ENCODE measurements at places on chromosomes 11 and 22.

DNA sequence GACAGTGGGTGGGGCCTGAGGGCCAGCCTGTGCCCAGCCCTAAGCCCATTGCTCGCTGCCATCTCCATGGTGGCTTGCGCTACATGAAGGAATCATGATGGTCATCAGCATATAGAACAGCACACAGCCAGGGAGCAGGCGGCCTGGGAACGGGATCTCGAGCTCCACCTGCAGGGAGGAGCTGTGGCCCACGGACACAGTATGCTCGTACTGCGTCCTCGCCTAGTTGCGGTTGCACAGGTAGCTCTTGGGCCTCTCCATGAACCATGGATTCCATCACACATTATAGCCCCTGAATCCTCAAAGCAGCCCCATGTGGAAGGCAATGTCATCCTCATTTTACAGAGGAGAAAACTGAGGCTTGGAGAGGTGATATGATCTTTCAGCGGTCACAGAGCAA, 15.1 kb downstream of the SEC14L4 start:
- DNase-seq, result no peak

- no peak for DNase-seq
Observed at GRCh38 chr22:41040483-41040882, 51.9 kb upstream of the EP300 start.

- no peak for DNase-seq
Observed at GRCh38 chr11:69305885-69306540, 12.1 kb downstream of the MYEOV start.

GRCh38 chr11:66586136-66586535, 6.7 kb downstream of the CCDC87 start:
- DNase-seq, result no peak

DNA sequence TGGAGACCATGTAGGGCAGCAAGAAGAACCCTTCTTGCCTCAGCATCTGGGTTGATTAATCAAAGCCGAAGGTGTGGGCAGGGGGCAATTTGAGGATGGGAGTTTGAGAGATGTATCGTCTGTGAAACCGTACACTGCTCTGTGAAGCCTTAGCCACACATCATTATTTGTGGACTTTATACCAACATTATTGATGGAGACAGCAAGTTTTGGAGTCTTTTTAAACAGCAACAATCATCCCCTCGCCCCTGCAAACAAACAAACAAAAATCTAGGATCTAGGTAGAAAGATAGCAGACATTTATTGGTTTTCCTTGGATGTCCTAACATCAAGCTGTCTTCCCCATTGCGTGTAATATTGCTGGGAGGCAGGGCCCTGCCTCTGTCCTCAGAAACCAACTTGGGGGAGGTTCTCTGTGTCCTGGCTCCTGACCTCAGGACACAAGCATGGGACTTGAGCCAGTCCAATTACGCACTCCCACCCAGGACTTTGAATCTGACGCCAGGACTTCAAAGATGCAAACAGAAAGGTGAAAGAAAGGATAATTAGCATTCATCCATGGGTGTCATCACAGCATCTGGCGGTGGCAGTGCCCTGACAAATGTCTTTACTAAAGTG, 61.6 kb upstream of the PLET1 start:
- no peak for DNase-seq

GRCh38 chr11:83711106-83711527, 424.9 kb upstream of the CCDC90B start:
- DNase-seq, result no peak

- DNase-seq, result no peak
Observed at GRCh38 chr22:48475661-48476345, 1351.9 kb downstream of the BRD1 start.

DNA sequence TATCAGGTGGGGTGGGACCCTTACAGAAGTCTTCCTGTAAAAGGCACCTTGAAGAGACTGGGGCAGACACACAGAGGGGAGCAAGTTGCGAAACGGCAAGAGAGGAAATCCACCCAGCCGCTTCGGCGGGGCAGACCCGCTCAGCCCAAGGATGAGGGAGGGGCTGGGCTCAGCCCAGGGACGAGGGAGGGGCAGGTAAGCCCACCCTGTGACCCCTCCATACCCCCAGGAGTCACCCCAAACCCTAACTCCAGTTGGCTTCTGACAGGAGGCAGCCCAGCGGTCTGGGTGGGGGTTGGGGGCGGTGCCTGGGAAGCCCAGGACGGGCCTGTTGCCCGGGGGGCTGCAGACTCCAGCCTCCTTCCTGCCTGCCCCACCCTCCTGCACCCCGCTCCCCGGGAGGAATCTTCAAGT, 965 bp downstream of the OSBPL5 start:
- DNase-seq, result no peak

DNA sequence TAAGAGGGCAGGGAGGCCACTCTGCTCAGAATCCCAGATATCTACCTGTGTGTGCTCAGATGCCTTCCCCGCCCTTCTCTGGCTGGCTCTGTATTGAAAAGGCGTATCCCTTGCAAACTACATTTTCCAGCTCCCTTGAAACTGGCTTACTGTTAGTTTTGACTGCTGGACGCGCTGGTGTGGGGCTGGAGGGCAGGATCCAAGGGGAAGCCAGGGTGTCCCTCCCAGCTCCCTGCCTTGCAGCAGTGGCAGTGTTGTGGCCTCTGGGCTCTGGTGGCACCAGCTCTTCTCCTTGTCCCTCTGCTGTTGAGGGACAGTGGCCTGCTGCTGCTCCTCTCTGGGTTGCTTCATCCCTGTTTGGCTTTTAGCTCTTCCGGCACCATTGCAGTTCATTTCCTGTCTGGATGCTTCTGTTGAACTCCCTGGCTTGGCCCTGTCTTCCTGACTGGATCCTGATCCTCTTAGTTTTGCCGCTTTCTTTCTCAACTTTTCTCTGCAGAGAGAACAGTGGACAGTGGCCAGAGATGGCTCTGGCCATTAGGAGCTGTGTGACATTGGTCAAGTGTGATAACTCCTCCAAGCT, 107.1 kb upstream of the PARVA start:
- no peak for DNase-seq

- no peak for DNase-seq
Observed at GRCh38 chr11:121553389-121553788, 100.6 kb upstream of the SORL1-AS1 start.

- DNase-seq, result no peak
Observed at GRCh38 chr22:29184849-29185490, 20.7 kb upstream of the EMID1 start.

- peak; percentile 66 for DNase-seq
Observed at GRCh38 chr11:123429913-123430720, at the start of gene GRAMD1B. TSS of gene GRAMD1B (plus strand) at chr11:123430269. CDS start at chr11:123430793, 524 bp downstream.

GRCh38 chr22:22141031-22141430, 103.6 kb upstream of the VPREB1 start:
- no peak for DNase-seq

DNA sequence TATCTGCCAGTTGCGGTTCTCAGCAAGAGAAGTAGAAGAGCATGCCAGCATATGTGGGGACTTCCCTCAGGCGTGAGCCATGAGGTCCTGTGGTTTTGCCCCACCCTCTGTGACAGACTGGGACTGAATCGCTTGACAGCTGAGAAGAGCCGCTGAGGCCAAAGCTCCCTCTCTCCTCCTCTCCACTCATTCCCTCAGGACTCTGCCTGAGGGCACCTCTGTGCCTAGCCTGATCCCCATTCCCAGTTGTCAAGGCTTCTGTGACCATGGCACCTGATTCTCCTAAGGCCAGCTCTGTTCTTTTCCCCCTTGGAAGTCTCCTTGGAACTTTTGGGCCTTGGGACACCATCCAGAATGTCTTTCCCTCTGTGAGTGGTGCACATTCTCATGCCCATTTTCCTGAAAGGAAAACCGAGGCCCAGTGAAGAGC, 27.0 kb downstream of the ART5 start:
- no peak for DNase-seq

- no peak for DNase-seq
Observed at GRCh38 chr22:36349726-36350125, 38.0 kb downstream of the MYH9 start.

GRCh38 chr22:47013861-47014635, 251.6 kb downstream of the TBC1D22A start:
- no peak for DNase-seq

DNA sequence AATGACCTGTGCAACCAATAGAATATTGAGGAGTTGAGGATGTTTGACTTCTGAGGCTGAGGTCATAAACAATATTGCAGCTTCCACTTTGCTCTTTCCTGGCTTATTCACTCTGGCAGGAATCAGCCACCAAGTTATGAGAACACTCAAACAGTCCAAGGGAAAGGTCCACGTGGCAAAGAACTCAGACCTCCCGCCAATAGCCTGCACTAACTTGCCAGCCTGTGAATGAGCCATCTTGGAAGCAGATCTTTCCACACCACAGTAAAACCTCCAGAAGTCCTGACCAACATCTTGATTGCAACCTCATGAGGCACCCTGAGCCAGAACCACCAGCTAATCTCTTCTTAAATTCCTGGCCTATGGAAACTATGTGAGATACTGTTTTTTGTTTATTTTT, 22.7 kb upstream of the PICALM start:
- DNase-seq, result peak; percentile 66

DNA sequence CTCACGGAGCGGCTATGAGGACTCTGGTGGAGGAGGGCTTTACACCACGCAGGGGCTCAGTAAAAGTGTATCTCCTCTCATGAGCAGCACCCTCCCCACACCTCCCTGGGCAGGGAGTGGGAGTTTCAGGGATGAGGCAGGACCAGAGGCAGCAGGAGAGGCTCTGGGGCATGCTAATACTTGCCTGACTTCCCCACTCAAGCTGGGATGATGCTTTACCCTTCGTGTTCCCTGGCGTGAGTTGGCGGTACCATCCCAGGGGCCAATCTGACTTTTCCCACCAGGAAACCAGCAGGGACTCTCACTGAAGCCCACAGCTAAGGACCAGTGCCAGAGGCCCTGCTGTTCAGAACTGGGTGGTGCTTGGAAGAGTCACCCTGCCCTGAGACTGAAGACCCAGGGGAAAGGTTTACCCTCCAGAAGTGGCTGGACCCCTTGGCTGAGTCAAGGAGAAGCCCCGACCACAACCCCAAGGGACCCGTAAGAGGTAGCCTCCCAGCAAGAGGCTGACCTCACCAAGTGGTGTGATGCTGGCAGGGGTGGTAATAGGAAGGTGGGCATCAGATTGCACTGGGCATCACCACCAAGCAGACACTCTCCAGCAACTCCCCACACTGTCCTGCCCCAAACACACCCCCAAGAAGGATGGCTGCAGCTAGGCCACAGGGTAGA, 65.6 kb downstream of the THAP12 start:
- no peak for DNase-seq

DNA sequence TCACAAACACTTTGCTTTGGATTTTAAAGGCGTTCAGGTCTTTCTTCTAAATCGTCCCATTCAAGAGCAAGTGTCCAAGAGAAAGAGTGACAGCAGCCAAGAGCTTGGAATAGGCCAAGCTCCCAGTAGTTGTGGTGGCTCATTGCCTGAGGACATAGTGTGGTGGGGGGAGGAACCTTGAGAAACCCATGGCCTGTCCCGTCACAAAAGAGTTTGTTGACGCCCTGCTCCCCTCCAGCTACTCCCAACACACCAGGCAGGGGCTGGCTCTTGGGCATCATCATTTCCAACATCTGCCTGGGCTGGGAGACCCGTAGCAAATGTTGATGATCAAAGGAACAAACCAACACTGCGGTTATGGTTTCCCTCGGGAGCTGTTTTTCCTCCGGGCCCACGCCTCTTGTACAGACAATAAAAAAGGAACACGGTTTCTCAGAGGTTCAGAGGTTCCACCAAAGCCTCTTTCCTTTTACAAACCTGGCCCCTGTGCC, 20.8 kb downstream of the FADS3 start:
- DNase-seq, result peak; percentile 16

DNA sequence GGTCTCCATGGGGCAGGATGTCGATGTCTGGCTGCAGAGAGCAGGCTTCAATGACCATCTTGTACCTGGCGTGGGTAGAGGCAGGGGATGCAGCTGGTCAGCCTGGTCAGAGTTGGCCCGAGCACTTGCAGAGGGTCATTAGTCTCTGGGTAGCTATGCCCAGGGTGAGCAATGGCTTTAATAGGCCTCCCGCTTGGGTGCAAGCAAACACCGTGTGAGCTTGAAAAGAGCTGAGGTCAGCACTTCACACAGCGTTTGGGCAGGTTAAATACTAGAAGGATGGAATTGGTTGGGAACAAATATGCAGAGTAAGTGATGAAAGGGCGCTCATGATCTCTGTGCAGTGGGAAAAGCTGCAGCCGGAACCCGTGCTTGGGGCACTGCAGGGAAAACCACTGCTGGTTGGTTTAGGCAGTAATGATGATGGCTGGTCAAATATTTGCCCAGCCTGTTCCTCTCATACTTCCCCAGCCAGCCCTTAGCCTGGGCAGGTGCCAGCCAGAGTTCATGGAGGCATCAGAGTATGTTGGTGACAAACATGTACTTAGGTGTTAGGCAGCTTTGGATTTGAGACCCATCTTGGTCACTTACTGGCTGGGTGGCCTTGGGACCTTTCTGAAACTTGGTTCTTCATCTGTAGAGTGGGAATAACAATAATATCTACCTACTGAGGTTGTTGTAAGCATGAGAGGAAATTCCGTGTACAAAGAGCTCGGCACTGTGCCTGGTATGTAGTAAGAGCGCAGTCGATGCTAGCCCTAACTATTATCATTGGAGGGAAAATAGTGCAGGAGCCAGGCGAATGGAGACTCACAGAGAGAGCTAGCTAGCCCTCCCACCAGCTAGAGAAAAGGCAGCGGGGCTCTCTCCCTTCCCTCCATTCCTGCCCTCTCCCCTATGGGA, 25.2 kb upstream of the KCNJ11 start:
- DNase-seq, result no peak

- DNase-seq, result no peak
Observed at GRCh38 chr11:11740073-11740702, 101.6 kb upstream of the USP47 start.

GRCh38 chr11:134498326-134499139, 86.5 kb upstream of the B3GAT1 start:
- no peak for DNase-seq

DNA sequence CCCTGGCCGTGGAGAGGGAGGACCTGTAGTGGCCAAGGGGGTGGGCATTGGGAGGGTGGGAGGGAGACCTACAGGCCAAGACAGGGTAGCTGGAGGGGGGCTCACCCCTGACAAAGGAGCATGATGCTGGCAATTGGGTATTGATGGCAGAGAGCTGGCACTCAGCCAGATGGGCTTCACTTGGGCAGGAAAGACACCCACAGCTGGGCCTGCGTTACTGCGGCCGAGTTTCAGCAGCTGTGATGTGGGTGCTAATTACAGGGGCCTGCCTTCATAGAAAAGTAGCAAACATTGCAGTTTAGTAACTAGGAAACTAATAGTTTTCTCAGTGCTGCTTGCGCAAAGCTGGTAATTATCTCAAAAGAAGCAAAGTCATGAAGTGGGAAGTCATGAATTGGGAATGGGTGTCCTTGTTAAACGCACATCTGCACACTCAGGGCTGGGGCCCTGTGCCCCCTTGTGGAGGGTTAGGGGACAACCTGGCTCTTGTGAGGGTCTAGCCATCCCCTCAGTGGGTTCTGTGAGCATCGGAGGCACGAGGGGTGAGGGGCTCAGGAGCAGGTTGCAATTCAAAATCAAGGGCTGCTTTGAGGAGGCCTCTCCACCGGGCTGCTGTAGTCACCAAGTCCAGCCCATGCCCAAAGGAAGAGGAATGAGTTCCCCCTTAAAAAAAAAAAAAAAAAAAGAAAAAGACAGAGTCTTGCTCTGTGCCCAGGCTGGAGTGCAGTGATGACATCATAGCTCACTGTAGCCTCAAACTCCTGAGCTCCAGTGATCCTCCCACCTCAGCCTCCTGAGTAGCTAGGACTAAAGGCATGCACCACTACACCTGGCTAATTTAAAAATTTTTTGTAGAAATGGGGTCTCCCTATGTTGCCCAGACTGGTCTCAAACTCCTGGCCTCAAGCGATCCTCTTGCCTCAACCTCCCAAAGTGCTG, 24.4 kb upstream of the TXNRD2 start:
- no peak for DNase-seq
